Peyer's patch (tissue), 4 donors: ENCODE measurements at places on chromosomes 3 and 15. TPM values are rescaled to one million over a fixed set of nuclear protein-coding genes. Genes with fewer than 3 reads are reported as not detected.

Gene TSC22D2
- 21.0 TPM for total RNA-seq

- no peak overlapping the region for H3K4me3 ChIP-seq
- H3K4me1 ChIP-seq, result no peaks in the 10 kb centered on the region
- H3K27me3 ChIP-seq, result no peaks in the 10 kb centered on the region
- no peak for DNase-seq
- no peaks in the 10 kb centered on the region for H3K36me3 ChIP-seq
Measured at GRCh38 chr3:150394606-150395005, 13.5 kb upstream of the TSC22D2 start.

DNA sequence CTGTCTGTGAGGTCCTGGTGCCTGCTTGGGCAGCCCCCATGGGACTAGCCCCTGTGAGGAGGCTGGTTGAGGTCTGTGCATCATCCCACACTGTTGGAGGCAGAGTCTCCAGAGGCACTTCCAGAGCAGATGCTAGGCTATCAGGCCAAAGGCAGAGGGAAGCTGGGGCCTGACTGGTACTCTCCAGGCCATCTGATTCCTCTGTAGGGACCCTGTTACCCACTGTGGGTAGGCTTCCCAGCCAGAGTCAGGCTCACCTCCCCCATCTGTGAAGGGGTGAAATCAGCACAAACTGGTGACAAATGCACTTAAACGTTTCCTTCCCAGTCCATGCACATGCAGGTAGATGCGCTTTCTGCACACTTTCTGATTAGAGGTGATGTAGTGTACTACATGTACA is 212.6 kb upstream of the TOPAZ1 start:
- DNase-seq, result no peak
- no peaks in the 10 kb centered on the region for H3K27me3 ChIP-seq
- H3K4me1 ChIP-seq, result no peaks in the 10 kb centered on the region
- no peak overlapping the region for H3K4me3 ChIP-seq
- H3K27ac ChIP-seq, result no peak overlapping the region

Gene ZCWPW2
- total RNA-seq, result not detected

GRCh38 chr15:66808181-66808824 is 106.3 kb downstream of the SMAD6 start:
- no peak for DNase-seq
- peaks cover 1% of the 10 kb centered on the region for H3K4me1 ChIP-seq
- no peaks in the 10 kb centered on the region for H3K36me3 ChIP-seq
- no peaks in the 10 kb centered on the region for H3K27me3 ChIP-seq
- H3K4me3 ChIP-seq, result no peak overlapping the region

DNA sequence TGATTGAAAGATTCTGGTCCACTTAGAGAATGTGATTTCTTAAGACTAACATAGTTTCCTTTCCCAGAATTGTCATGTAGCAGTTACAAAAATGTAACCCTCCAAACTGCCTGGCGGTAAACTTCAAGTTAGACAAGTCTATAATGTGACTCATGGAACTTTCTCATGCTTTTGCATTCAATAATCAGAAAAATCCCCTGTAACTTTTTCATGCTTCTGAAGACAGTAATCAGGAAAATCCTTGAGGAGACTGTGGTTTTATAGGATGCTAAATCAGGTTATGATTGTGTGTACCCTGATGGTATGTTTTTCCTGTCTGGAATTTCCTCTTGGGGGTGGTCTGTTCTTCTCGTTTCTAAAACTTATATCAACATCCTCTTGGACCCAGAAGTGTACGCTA is 74.0 kb upstream of the RARB start:
- no peaks in the 10 kb centered on the region for H3K4me1 ChIP-seq
- H3K4me3 ChIP-seq, result no peak overlapping the region
- DNase-seq, result no peak
- no peaks in the 10 kb centered on the region for H3K27me3 ChIP-seq
- H3K36me3 ChIP-seq, result no peaks in the 10 kb centered on the region

DNA sequence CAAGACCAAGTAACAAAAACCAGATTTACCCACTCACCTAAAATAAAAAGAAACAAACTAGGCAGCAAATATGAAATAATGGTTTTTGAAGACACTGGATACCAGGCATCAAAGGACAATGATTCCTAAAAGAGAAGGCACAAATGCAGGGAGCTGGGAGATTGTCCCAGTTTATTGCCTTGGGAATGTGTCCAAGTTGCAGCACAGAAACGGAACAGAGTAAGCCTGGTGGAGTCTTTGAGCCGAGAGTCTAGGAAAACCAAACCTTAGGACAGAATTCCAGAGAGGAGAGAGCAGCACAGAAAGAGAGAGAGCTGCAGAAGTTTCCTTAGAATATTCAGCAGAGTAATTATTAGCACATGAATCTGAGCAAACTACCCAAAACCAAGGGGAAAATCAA is 7.8 kb upstream of the ARF4 start:
- DNase-seq, result no peak
- H3K4me3 ChIP-seq, result no peak overlapping the region
- H3K27me3 ChIP-seq, result no peaks in the 10 kb centered on the region
- H3K36me3 ChIP-seq, result no peaks in the 10 kb centered on the region

DNA sequence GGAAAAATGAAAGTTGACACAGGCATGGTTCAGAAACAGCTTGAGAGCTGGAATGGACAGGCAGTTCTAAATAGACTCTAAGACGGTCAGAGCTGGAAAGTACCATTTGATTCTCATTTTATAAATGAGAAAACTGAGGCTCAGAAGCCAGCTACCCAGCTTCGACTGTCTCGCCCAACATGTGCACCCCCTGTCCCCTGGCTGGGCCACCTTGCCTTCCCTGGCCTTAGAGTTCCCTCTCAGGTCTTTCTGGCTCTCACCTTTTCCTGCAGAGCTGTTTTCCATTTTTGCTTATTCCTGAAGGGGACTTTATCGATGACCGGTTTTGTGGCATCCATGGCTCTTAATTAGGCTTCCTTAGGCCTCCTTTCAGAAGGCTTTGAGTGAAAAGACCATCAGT is 17.3 kb upstream of the DOCK3 start:
- H3K4me1 ChIP-seq, result no peaks in the 10 kb centered on the region
- DNase-seq, result peak; percentile 1
- no peak overlapping the region for H3K4me3 ChIP-seq
- no peaks in the 10 kb centered on the region for H3K27me3 ChIP-seq

GRCh38 chr3:166422556-166422955 is 585.3 kb upstream of the BCHE start:
- no peak overlapping the region for H3K27ac ChIP-seq
- no peak for DNase-seq
- H3K4me3 ChIP-seq, result no peak overlapping the region
- H3K36me3 ChIP-seq, result no peaks in the 10 kb centered on the region
- H3K4me1 ChIP-seq, result no peaks in the 10 kb centered on the region

- DNase-seq, result no peak
- no peak overlapping the region for H3K4me3 ChIP-seq
- H3K4me1 ChIP-seq, result no peaks in the 10 kb centered on the region
- no peaks in the 10 kb centered on the region for H3K27me3 ChIP-seq
Measured at GRCh38 chr3:192444791-192445106, 282.6 kb downstream of the FGF12 start.

DNA sequence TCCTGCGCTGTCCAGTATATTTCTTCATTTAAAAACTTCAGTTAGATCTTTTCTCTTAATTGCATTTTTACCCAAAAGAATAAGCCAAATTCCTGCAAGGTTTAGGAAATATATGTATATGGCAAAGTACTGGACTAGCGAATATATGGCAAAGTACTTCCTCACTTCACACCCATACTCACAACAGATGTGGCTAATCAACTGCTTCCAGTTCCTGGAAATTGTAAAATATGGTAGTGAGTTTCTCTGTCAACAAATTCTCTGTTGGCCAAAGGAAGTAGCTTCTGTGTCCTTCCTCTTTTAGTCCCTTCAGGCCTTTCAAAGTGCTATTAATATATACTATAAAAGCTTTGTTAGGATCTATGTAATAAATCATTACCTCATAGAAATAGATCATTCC is 22.0 kb downstream of the GPR15 start:
- H3K4me3 ChIP-seq, result no peak overlapping the region
- DNase-seq, result no peak
- H3K27ac ChIP-seq, result no peak overlapping the region
- no peaks in the 10 kb centered on the region for H3K27me3 ChIP-seq
- no peaks in the 10 kb centered on the region for H3K36me3 ChIP-seq
- no peaks in the 10 kb centered on the region for H3K4me1 ChIP-seq

Gene CHRNA7
- 37.5 TPM for total RNA-seq

DNA sequence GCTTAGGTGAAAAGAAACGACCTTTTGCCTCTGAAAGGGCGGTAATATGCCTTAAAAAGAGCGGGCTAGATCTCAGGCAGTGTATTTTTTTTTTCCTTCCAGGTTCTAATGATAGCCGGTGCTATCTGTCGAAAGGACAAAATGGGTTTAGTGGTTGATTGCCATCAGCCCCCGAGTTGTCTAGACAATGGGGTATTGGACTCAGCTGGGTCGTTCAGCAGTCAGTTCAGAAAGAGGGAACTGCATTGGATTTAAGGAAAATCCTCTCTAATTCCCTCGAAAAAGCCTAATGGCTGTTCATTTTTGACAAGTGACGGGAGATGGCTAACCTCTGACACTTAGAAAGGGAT is 728 bp downstream of the EIF2B5 start:
- H3K4me1 ChIP-seq, result no peaks in the 10 kb centered on the region
- H3K4me3 ChIP-seq, result peak overlapping the region; percentile 93
- H3K27ac ChIP-seq, result peak overlapping the region; percentile 92

GRCh38 chr3:172513488-172513887 is 9.7 kb downstream of the TNFSF10 start:
- H3K4me3 ChIP-seq, result no peak overlapping the region
- no peaks in the 10 kb centered on the region for H3K27me3 ChIP-seq
- peak overlapping the region; percentile 32 for H3K27ac ChIP-seq
- peaks cover 5% of the 10 kb centered on the region for H3K4me1 ChIP-seq

DNA sequence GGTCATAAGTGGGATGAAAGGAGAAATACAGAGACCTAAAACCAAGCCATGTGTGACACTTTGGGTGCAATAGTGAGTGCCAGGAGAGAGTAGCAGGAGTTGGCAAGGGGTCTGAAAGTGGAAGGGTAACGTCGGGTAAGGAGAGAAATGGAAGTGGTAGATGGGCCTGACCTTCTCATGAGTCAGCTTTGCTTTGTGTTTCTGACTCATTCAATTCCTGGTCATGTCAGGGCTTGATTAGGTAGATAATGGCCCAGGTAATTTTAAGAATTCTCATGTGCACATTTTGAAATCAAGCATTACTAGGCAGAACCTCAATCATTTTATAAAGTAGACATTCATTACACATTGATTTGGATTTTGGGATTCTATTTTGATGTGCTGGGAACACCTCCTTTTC is 262.5 kb downstream of the SOX2 start:
- H3K4me1 ChIP-seq, result no peaks in the 10 kb centered on the region
- no peak overlapping the region for H3K27ac ChIP-seq

Gene EAF2
- not detected for total RNA-seq

GRCh38 chr15:98805434-98806274 is 157.3 kb downstream of the IGF1R start:
- H3K27me3 ChIP-seq, result no peaks in the 10 kb centered on the region
- H3K36me3 ChIP-seq, result no peaks in the 10 kb centered on the region
- DNase-seq, result no peak
- no peak overlapping the region for H3K4me3 ChIP-seq
- H3K4me1 ChIP-seq, result peaks cover 13% of the 10 kb centered on the region

- DNase-seq, result no peak
- H3K36me3 ChIP-seq, result no peaks in the 10 kb centered on the region
- H3K4me1 ChIP-seq, result no peaks in the 10 kb centered on the region
Measured at GRCh38 chr3:56878074-56878473, 76.3 kb upstream of the ARHGEF3 start.

Gene UBAP1L
- total RNA-seq, result 8.7 TPM

DNA sequence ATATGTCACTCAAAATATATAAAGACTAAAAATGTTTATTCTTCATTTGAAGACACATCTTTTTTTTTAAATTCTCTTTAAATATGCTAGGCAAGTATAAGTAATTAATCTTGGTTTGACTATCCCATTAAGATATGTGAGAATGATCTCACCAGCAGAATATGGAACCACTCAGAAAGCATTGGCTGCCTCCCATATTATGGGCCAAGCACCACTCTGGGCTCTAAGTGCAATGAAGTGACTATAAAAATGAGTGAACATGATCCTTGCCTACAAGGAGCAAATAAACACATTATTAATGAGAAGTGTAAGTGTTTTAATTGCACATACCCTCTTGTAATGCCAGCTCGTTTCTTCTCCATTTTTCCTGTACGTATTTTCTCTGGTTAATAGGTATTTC is 328.5 kb downstream of the NAALADL2 start:
- no peaks in the 10 kb centered on the region for H3K27me3 ChIP-seq
- no peak overlapping the region for H3K27ac ChIP-seq
- H3K4me3 ChIP-seq, result no peak overlapping the region
- no peaks in the 10 kb centered on the region for H3K4me1 ChIP-seq
- DNase-seq, result no peak

DNA sequence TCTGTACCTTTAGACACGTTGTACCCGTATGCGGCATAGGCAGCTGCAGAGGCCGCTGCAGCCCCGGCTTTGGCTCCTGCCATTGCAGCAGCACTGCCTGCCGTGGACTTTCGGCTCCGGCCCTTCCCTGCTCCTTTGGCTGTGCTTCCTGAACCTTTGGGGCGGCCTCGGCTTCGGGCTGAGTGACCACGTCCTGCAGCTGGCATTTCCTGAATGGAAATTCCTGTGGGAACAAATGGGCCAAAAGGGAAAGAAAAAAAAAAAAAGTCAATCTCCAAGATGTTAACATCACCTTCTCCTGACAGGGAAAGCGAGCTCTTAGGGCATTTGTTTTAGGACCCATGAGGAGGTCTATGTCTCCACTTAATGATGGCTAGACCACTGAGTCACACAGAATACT is 29.6 kb downstream of the CHAC1 start:
- H3K27ac ChIP-seq, result no peak overlapping the region
- no peaks in the 10 kb centered on the region for H3K4me1 ChIP-seq
- H3K4me3 ChIP-seq, result no peak overlapping the region
- no peak for DNase-seq

DNA sequence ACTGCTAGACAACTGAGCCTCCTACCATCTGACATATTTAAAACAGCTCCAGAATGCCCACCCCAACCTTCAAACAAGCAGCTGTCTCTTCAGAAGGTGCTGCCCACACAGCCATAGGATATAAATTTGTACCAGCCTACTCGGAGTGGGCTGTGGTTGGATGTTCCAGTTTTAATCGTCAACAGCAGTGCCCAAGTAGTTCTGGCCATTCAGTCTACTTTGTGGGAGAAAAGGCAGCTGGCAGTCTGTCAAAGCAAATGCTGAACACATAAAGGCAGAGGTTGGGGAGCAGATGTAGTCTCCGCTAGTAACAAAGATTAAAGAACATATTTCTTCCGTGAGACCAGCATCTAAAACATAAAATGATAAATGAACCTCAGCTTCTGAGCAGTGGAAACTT is 15.9 kb upstream of the ERC2 start:
- no peaks in the 10 kb centered on the region for H3K4me1 ChIP-seq
- H3K36me3 ChIP-seq, result no peaks in the 10 kb centered on the region
- H3K27me3 ChIP-seq, result no peaks in the 10 kb centered on the region
- no peak for DNase-seq

DNA sequence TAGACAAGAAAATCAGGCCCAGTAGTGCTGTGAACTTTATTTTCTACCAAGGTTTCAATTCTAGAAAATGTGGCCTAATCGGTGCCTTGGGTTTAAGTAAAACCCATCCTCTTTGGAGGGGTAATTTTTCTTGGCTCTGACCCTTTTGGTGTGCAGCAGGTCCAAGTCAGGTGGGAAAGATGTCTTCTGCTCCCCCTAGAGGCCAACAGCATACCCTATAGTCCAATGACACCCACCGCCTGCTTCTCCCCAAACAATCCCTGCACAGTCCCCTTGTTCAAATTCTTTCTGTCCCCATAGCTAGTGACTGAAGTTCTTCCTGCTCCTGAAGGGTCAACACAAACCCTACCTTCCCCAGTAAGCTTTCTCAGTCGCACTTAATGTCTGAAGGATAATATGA is 261.8 kb upstream of the GOLGA6L4 start:
- no peaks in the 10 kb centered on the region for H3K36me3 ChIP-seq
- H3K4me1 ChIP-seq, result no peaks in the 10 kb centered on the region
- H3K4me3 ChIP-seq, result no peak overlapping the region
- DNase-seq, result no peak
- H3K27me3 ChIP-seq, result no peaks in the 10 kb centered on the region
